ENCODE measurements at places on chromosomes 2 and 18. TPM values are rescaled to one million over a fixed set of nuclear protein-coding genes. Genes with fewer than 3 reads are reported as not detected.

The SDC1 gene
- total RNA-seq: 4.7 TPM

DNA sequence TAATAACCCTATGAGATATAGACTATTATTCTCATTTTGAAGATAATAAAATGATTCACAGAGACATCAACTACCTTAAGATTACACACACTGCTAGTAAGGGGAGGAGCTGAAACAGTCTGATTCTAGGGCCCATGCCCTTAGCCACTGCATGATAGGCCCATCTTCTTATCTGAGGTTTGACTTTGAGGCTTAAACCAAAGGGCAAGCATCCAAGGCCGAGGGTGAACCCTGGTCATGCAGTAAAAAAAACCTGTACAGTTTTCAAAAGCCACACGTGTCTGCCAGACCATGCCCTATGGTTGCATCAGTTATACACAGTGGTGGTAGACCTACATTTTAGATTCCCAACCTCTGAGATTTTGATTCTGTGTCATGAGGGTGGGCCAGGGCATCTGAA lies 44.8 kb downstream of the POLE4 start:
- DNase-seq: no peak

- no peak for DNase-seq
Measured at GRCh38 chr2:58616961-58617360, 375.8 kb upstream of the FANCL start.

GRCh38 chr2:28751956-28752630 lies 463 bp downstream of the PPP1CB start:
- no peak for DNase-seq

The MYO1B gene
- total RNA-seq: 67.6 TPM

The TNP1 gene
- not detected for total RNA-seq

DNA sequence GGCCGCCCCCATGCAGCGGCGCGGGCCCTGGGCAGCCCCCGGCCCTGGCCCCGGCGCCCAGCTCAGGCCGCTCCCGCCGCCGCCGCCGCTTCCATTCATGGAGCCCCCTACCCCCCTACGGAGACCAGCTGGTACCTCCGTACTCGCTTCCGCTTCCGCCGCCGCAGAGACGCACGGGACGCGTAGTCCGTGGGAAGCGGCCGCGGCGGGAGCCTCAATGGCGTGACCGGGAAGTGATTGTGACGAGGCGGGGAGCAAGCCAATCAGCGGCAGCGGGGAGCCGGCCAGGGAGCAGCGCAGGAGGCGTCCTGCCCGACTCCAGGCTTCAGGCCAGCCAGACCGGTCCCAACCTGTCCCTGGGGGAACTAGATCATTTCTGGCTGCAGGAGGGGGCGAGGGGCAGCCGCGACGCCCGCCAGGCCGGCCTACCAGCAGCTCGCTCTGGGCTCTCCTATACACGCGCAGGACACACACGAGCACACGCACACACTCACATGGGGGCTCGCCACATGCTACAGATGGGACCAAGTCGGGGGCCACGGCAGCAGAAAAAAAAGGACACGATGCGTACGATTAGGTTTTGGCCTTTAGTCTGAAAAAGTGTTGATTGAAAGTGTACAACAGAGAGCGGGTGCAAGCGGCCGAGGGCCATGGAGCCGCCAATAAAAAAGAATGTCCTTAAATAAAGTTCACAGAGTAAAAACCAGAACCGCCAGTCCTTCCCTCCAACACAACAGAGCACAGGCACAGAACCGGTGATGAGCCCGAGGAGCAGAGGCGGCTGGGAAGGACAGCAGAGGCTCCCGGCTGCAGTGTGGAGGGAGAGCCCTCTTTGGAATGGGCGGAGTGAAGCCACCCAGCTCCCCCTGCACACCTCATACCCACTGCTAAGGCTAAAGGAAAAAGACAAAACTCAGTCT lies at the start of gene ZNF513:
Gene ZNF513 (minus strand): TSS at position 109 of the 920 bp plus-strand sequence. CDS start 208 bp downstream, outside the sequence.
- DNase-seq: peak; percentile 99

Data from spinal cord (tissue), 10 donors.